Naive thymus-derived CD4-positive, alpha-beta T cell (primary cell): ENCODE measurements at places on chromosomes 3 and 15. TPM values are rescaled to one million over a fixed set of nuclear protein-coding genes. Genes with fewer than 3 reads are reported as not detected.

TMC3 gene
- polyA plus RNA-seq = not detected

SKOR1 gene
- polyA plus RNA-seq = not detected

CPEB1 gene
- 0.07 TPM for polyA plus RNA-seq

FGF12 gene
- polyA plus RNA-seq = not detected

FGD5 gene
- not detected for polyA plus RNA-seq
